Pons (tissue), 1 donor: ENCODE measurements at places on chromosomes 7 and 10.

DNA sequence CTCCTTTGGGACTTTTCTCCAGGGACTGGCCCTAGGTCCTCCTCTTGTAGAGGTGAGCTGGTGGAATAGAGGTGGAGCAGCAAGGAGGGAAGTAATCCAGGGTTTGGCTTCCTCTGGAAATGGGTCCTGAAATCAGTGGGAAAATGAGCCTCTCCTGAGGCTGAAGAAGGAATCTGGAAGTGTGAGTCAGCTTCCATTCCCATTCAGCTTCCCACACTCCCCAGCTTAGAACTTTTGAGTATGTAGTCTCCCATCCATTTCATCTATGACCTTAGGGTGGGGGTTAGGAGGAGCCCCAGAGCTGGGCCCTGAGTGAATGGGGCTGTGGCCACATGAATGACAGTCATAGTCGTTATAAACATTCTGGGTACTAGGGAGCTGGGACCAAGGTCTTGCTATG, 17.7 kb downstream of the LDB1 start:
- no peak for DNase-seq

GRCh38 chr7:1473864-1474512, 14.7 kb upstream of the MICALL2 start:
- peak; percentile 29 for DNase-seq

DNA sequence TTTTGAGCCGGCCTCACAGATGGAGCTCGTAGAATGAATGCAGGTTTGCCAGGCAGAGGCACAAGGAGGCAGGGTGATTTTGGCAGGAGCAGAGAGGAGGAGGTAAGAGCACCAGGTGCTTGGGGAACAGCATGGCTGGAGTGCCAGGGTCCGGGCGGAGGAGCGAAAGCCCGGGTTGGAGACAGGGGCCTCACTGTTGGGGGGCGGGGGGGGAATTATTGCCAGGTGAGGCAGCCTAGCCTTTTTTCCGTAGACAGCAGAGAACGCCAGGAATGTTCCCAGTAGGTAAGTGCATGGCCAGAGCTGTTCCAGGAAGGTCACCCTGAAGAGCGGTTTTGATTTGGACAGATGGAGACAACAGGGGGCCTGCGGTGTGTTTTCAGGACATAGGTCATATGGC, 9.5 kb downstream of the SRRM3 start:
- DNase-seq: no peak

- no peak for DNase-seq
Measured at GRCh38 chr10:123299598-123299997, 145.4 kb downstream of the BUB3 start.

DNA sequence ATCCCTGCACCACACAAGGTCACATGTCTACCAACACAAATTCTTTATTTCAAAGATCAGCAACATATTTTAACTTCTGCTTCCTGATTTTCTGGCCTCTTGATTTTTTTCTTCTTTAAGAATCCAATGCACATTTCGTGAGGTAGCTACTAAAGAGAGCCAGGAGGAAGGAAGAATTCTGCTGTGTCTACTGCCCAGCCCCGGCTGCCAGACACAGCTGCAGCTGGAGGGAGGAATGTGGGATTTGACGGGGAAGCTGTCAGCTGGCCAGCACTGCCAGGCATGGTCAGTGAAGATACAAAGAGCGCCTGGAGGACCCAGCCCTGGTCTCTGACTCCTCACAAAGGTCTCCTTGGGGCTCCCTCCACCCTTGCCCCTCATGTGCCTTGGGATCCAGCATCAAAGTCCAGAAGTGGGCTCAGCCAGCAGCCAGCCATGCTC, 6.9 kb upstream of the AOC1 start:
- DNase-seq: peak; percentile 69

- no peak for DNase-seq
Measured at GRCh38 chr7:106347229-106347833, 62.5 kb upstream of the NAMPT start.

- no peak for DNase-seq
Measured at GRCh38 chr10:90394311-90394710, 463.5 kb downstream of the HTR7 start.

- no peak for DNase-seq
Measured at GRCh38 chr7:1210321-1210978, 22.2 kb upstream of the UNCX start.

GRCh38 chr7:132353936-132354335, 222.3 kb downstream of the PLXNA4 start:
- no peak for DNase-seq

GRCh38 chr7:1898628-1899185, 228.6 kb downstream of the ELFN1 start:
- DNase-seq: no peak

- no peak for DNase-seq
Measured at GRCh38 chr7:4136036-4136435, 546.1 kb upstream of the FOXK1 start.

DNA sequence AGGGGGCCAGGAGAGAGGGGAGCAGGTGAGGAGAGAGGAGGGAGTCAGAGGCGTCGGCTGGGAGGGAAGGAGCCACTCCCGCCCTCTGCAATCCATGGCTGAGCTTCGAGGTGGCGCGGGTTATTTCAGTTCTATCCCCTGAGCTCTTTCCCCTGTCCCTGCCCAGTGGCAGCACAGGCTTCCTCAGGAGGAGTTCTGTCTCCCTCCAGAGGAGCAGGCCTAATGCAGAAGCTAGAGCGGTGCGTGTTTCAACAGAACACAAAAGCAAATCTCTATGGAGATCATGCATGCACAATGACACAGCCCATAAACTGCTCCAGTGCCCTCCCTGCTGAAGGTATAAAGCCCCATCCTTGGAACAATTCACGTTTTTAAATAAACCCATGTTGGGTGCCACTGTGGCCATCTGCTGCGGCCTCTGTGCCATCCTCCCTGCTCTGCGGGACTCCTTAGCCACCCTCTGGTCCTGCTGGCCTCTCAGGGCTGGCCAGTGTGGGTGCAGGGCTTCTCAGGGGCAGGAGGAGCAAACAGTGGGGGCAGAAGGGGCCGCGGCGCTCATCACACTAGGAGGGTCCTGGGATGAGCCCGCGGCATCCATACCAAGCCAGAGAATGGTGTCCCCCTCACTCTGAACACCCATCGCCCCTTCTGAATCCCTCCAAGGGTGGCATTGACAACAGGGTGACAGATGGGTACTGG, 192.6 kb upstream of the LYZL2 start:
- DNase-seq: no peak

- DNase-seq: peak; percentile 58
Measured at GRCh38 chr10:32961895-32962369, 3.9 kb upstream of the ITGB1 start.

DNA sequence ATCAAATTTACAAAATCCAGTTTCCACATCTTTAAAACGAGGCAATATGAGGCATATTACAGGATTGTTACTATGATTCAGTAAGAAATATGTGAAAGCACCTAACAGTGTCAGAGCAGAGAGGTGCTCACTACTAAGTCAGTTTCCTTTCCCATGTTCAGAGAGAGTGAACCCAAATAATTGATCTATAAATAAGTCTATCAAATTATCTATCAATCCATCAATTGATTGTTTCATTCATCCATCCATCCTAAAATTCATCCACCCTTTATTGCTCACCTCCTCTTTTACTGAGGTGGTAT, 340.8 kb downstream of the SUGCT start:
- DNase-seq: no peak

- DNase-seq: no peak
Measured at GRCh38 chr7:92595281-92595680, 5.1 kb upstream of the FAM133B start.

DNA sequence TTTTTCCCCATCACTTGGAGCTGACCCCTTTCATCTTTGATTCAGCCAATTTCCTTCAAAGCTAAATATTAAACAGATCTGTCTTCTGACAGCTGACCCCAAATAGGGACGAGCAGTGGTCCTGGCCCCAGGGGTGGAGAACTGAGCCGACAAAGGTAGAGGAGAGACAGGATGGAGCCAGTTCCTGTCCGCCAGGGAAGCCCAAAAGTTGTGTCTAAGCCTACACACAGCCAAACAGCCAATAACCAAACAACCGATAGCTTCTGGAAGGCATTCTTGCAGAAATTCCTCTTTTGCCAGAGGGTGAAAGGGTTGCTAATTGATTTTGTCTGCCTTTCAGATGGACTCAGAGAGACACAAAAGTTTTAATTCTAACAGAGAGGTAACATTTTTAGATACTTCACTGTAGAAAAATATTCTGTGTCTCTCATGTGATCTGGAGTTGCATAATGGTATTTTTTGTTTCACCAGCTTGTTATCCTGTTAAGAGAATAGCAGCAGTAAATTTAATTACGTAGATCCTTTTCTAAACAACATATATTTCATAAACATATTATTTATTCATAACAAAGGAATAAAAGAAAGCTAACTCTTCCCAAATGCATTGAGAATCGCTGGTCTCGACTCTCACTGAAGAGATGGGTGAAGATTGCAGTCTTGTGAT, 161.7 kb upstream of the LYZL1 start:
- DNase-seq: no peak

DNA sequence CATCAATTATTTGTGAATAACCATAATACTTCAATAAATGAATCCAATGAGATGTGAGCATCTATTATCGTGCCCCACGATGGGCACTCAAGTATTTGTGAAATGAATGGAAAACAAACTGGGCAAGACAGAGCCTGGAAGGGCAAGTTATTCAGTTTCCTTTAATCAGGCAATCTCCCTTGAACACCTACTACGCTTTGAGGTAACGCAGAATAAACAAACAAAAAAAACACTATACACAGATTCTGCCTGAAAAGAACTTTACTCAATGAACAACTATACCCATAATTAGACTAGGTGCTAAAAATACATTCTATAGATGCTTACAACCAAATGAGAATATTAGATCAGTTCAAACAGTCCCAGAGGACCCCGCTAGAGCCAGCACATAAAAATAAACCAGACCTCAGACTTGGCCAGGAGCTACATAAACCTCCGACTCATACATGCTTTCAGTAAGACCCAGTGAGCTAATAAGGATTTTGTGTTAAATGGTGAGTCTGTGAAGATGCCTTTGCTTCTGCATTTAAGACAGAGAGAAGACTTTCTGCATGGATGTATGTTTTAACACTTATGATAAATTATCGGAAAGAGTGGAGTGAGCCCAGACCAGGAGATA, 121.3 kb downstream of the MPP7 start:
- no peak for DNase-seq

DNA sequence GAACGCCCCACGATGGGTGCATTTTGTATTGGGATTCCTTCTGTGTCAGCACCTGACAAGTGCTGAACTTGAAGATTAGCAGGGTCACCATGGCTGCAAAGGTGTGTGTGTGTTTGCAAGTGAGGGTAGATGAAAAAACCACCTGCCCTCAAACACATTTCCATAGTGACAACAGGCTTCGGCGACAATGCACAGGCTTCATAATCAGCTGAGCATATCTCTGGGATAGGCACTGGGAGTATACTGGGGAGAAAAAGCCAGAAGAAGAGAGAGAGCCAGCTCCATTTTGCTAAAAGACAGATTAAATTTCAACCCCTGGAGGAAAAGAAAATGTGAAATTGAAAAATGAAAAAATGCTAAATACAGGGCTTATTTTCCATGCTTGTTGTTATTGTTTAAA, 656.1 kb downstream of the INHBA start:
- no peak for DNase-seq

DNA sequence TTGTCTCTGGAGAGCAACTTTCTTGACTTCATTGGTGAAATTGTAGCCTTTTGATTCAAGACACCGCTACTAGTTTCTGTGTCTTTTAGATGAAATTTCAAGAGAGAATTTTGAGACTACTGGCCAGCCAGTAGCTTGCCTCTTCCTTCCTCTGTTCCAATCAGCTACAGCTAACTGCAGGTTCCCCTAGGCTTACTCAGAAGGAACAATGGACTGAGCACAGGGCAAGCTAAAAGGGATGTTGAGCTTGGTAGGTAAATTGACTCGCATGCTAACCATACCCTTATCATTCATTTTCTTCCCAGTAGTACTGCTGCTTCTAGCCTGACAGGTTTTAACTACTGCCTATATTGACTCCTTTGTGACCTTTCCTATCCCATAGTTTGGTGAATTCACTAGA, 81.1 kb downstream of the RUNDC3B start:
- no peak for DNase-seq

GRCh38 chr7:84663224-84663623, 468.6 kb upstream of the SEMA3A start:
- DNase-seq: no peak

DNA sequence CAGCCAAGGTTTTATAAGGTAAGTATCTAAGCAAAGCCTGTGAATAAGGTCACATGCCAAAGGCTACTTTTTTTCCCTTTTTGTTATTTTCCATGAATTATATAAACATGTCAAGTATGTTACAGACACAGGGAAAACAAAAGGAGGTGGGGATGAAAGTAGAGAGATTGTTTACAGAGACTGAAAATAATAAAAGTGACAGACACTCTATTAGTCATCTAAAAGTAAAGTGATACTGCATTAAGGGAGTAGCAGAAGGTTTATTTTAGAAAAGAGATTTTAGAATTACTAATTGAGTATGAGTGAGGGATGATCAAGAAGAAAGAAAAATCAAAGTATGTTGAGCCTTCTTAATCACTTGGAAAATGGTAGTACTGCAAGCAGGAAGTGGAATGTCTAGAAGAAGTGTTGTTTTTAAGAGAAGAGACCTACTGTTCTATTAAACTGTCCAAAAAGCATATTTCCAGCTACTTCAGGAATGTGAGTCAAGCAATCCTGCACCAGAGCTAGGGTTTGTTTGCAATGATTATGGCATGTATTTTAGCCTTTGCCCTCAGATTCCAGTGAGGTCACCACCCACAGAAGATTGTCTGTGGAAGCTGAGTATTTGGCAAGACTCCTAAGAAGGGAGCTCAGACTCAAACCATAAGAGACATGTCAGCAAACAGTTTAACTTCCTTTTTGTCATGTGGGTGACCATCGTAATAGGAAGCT, 177.9 kb upstream of the PLXDC2 start:
- DNase-seq: peak; percentile 72

DNA sequence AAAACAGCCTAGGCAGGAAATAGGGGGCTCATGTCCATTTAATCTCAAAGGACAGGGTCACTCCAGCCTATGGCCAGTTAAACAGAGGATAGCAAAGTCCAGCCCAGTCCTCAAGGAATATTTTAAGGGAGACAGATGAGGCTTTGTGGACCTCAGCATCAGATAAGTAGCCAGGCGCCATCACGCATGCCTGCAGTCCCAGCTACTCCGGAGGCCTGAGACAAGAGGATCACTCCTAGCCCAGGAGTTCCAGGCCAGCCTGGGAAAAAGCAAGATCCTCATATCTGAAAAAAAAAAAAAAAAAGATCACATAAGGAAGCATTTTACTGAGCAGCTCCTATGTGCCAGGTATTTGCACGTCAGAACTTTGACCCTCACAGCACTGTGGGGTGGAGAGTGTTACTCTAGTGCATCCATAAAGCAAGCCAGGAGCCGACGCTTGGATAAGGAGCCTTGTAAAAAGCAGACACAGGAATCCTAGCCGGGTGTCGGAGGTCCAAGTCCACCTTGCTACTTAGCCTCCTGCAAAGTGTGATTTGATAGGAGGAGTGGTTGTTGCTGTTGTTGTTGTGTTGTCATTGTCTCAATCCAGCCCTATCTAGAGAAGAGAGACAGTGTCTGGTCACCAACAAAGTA, 61.8 kb upstream of the DOCK1 start:
- DNase-seq: no peak

GRCh38 chr10:63224241-63224640, 91.1 kb downstream of the NRBF2 start:
- DNase-seq: no peak
